ENCODE measurements at places on chromosomes 4 and X. TPM values are rescaled to one million over a fixed set of nuclear protein-coding genes. Genes with fewer than 3 reads are reported as not detected.

TNIP3 gene
- polyA plus RNA-seq, result 1.7 TPM

SMIM10 gene
- polyA plus RNA-seq, result 8.6 TPM

MAGEA10 gene
- polyA plus RNA-seq, result not detected

CYSLTR1 gene
- 2.4 TPM for polyA plus RNA-seq

- DNase-seq, result no peak
Observed at GRCh38 chrX:107559506-107559905, 68.8 kb upstream of the PRPS1 start.

Measured in spinal cord (tissue), 10 donors.